T-helper 17 cell (primary cell): ENCODE measurements at places on chromosomes 7 and 10. TPM values are rescaled to one million over a fixed set of nuclear protein-coding genes. Genes with fewer than 3 reads are reported as not detected.

The IGF2BP3 gene
- total RNA-seq: 1.4 TPM

The COL17A1 gene
- total RNA-seq: not detected

The TYW1B gene
- total RNA-seq: 4.8 TPM

The RNLS gene
- total RNA-seq: 4.6 TPM

The SFRP5 gene
- total RNA-seq: not detected

The ITPRID1 gene
- total RNA-seq: not detected

The PPP1R17 gene
- total RNA-seq: not detected

The FRMD4A gene
- 2.7 TPM for total RNA-seq

The CALY gene
- 1.9 TPM for total RNA-seq

The CYP2C18 gene
- not detected for total RNA-seq

The EGR2 gene
- total RNA-seq: 3.1 TPM

The ANKRD1 gene
- not detected for total RNA-seq

The DRGX gene
- not detected for total RNA-seq

The ABCA13 gene
- not detected for total RNA-seq

The AKR1E2 gene
- 6.8 TPM for total RNA-seq

GRCh38 chr10:804191-804781 is 114.8 kb upstream of the DIP2C start:
- DNase-seq: no peak

DNA sequence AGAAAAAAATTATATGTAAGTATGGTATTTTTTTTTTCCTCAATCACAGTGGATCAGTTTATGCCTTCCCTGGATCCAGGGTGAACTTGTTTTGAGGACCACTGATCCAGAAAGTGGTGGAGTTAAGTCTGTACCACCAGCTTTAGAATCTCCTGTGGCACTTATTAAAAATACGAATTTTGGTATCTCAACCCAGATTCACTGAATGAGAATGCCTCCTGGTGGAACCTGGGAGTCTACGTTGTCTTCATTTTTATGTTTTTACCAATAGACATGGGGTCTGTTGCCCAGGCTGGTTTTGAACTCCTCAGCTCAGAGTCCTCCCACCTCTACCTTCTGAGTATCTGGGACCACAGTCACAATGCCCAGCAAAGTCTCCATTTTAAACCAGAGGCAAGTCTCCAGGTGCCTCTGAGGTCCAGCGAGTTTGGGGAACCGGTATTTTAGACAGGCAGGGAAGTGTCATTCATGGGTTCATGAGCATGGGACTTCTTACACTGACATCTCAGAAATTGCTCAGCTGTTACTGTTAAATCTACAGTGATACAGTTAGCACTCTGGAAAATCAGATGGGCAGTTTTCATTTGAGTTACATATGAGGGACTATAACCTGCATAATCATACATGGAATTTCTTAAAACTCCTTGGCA is 200.9 kb downstream of the AUTS2 start:
- no peak for DNase-seq

- no peak for DNase-seq
These were observed 514 bp downstream of the RADIL start for GRCh38 chr7:4883033-4883371.

DNA sequence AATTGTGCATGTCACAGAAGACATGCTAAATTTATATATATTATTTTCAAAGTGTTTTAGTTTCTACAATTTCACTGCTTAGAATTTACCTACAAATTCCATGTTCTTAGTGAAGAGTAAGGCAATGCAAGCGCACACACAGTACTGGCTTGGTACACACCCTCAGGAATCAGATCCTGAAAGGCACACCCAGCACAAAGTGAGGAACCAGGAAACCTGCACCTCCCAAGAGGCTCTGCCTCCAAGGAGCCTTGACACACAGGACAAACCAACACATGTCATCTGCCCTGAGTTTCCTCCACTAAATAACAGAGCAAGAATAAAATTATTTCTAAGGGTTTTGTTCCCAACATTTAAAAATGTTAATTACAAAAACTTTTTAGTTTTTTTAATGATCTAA is 156.2 kb downstream of the PARD3 start:
- no peak for DNase-seq

DNA sequence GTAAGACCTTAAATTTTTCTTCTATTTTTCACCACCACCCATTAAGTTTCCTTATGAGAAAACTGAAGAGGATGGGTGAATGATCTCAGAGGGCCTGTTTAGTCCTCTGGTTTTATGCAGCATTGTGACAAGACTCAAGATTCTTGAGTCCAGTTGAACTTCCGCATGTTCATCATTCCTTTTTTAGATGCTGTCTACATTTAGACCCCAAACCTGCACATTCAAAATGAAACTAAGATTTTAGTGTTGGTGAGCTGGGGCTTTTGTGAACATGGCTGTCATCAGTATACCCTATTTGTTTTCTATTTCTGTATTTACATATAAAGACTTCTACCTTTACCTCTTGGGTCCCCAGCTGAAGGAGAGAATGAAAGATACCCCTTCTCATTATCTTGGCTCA is 31.1 kb downstream of the NET1 start:
- DNase-seq: no peak

- DNase-seq: no peak
These were observed 47.4 kb downstream of the KCND2 start for GRCh38 chr7:120320218-120320961.

GRCh38 chr10:80100861-80101695 is 22.6 kb downstream of the TMEM254 start:
- DNase-seq: no peak

GRCh38 chr7:104862719-104863118 is 151.3 kb upstream of the KMT2E start:
- DNase-seq: no peak

DNA sequence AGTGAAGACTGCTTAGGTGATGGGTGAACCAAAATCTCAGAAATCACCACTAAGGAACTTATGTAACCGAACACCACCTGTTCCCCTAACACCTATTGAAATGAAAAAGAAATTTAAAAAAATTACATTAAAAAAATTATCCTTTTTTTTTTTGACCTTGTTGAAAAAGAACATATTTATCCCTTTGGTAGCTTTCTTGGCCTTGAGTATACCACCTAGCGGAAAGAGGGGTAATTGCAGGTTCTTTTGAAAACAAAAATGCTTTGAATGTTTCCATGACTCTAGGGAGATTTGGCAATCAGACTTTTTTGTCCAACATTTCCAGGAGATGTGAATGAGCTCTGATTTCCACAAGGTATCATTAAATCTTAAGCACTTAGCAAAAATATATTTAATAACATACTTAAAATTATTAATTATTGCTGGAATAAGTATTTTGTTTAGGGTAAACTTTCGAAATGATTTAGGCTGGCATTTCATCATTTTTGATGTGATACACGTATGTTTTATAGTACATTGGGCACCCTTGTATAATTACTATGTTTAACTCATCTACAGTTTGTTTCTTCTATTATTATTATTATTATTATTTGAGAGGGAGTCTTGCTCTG is 47.0 kb upstream of the ELMO1 start:
- DNase-seq: no peak

DNA sequence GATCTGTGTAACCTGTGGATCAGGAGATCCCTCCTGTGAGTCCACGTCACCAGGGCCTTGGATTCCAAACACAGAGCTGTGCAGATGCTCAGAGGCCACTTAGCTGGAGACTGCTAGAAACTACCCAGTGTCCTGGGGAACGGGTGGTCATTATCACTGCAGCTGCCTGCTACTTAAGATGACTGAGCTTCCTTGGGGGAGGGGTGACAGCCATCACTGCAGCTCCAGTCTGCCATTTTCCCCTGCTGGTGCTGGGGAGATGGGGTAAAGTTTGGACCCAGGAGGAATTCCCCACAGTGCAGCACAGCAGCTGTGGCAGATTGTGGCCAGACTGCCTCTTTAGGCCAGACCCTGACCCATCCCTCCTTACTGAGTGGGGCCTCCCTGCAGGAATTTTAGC is 78.8 kb upstream of the VOPP1 start:
- no peak for DNase-seq

GRCh38 chr7:157278791-157279724 is 57.7 kb upstream of the DNAJB6 start:
- DNase-seq: no peak

GRCh38 chr10:56881218-56881617 is 520.2 kb upstream of the ZWINT start:
- DNase-seq: no peak

GRCh38 chr7:1367501-1368183 is 91.6 kb downstream of the MICALL2 start:
- no peak for DNase-seq

DNA sequence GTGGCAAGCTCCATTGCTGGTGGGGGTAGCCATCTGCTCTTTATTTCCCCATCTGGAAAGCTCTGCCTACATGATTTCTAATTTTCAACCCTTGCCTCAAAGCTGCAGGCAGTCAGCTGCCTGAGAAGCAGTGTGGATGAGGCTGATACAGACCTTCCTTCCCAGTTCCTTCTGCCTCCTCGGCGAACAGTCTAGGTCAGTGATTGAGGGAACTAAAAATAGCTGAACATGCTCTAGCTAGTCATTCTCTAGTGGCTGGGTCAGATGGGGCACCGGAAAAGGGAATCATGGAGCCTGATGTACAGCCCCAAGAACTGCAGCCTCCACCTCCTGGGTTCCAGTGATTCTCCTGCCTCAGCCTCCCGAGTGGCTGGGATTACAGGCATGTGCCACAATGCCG is 48.7 kb downstream of the NAMPT start:
- no peak for DNase-seq

DNA sequence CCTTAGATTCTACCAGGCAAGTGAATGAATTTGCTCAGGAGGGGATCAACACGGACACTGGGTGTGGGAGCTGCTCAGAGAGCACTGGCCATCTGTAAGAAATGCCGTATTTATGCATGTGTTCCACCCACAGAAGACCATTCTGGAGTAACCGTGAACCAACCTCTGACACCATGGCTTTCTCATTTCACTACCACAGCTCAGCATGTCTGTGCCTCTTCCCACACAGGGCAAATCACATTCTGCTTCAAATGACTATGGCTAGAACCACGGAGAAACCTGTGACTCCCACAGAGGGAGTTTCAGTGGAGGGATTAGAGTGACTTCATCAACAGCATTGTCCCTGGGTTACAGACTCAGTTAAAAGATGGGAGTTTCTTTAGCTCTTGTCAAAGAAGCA is 893.4 kb downstream of the XPNPEP1 start:
- no peak for DNase-seq

GRCh38 chr10:35136263-35136815 is 9.7 kb downstream of the CREM start:
- DNase-seq: no peak

DNA sequence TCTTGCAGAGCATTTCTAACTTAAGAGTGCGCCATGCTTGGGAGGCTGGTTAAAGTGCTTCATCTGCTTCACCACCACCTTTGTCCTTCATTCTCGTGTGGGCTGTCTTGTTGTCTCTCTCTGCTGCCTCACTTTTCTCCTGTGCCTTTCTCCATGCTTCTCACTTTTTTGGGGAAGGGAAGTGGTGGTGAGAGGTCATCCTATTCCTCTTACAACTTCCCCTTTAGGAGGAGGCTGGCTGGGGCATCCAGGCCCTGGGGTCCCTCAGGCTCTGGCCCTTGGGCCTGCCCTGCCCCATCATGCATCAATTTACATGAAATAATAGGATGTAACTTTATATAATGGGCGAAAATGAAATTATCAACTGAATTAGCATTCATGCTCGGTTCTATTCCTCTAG is 39.9 kb upstream of the PIP4K2A start:
- no peak for DNase-seq

DNA sequence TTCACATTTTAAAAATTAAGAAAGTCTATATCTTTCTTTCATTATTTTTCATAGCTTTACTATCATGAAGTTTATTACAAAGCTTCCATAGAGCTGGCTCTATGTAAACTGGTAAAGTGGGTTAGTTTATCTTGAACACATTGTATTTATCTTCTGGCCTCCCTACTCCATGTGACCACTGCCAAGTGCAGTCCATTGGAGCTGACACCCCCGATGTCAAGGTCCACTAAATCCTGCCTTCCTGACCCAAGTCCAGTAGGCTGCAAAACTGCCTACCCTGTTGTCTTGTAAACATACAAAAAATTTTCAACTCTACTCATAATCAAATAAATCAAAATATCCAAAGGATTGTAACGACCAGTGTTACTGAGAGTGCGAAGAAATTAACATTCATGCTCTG is 10.2 kb downstream of the DNAJC12 start:
- DNase-seq: no peak

DNA sequence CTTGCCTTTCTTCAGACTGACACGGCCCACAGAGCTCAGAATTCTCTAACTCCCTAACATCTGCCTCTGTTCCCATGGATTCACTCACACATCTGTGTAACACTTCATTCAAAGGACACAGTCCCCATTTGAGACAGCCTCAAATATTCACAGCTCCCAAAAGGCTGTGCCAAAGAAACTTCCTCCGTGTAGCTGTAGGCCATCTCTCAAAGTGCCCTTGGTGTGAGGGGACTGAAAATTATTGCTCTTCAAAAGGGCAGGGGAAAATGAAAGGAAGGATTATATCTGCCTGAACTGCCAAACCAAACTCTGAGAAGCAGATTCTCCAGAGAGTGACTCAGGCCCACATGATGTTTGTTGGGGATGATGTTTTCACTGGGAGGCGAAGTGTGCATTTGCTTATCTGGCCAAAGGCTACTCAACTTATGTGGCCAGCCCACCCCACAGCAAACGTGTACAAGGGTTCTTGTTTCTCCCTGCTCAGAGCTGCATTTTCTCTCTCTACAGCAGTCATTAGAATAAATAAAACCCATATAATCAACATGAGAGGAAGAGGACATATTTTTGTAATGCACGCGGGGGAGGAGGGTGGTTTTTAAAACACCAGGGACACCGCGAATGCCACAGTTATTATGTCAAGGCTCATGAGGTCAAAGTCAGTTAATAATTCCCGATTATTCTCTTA is 302.4 kb upstream of the NFE2L3 start:
- no peak for DNase-seq

- DNase-seq: no peak
These were observed 41.9 kb downstream of the ENO4 start for GRCh38 chr10:116891208-116891607.

- no peak for DNase-seq
These were observed 620.6 kb downstream of the SUGCT start for GRCh38 chr7:40755438-40755837.

DNA sequence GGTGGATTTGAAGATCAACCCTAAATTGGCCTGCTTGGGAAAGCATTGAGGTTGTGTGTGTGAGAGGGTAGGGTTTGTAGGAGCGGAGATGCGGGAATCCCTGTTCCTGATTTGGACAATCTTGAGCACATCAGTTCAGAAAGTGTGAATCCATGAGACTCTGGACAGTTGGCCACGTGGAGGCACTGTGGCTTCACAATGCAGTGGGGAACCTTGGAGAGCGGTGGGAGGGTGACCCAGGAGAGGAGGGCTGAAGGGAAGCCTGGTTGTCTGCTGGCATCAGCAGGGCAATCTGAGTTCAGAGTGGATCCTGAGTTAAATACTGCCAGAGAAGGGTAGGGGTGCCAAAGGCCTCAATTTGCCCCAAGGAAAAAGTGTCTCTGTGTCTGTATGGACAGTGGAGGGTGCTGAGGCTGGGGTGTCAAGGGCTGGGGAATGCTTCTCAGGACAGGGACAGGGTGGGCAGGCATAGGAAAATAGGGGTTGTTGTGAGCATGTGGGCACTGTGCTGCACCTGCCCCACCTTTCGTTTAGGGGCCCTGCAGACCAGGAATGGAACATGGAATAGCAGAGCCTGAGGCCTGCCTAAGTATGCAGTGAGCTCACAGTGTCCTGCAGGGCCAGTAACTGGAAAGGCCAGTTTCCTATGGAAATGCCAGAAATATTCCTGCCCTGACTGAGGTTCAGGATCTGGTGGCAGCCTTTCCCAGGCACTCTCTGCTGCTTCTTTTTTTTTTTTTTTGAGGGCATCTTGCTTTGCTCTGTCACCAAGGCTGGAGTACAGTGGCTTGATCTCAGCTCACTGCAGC is 162.9 kb upstream of the PRSS58 start:
- DNase-seq: no peak

GRCh38 chr10:120776442-120776841 is 74.7 kb upstream of the WDR11 start:
- no peak for DNase-seq
